ENCODE measurements at places on chromosomes 4 and X.
A peak's percentile ranks its signal among the peaks of the same experiment; 100 is the strongest.

- DNase-seq: no peak
Observed at GRCh38 chr4:108049406-108049805, 59.7 kb downstream of the HADH start.

- DNase-seq: no peak
Observed at GRCh38 chr4:124640022-124640730, 72.4 kb downstream of the ANKRD50 start.

GRCh38 chr4:105276361-105277104 is 129.9 kb downstream of the TET2 start:
- DNase-seq: no peak

DNA sequence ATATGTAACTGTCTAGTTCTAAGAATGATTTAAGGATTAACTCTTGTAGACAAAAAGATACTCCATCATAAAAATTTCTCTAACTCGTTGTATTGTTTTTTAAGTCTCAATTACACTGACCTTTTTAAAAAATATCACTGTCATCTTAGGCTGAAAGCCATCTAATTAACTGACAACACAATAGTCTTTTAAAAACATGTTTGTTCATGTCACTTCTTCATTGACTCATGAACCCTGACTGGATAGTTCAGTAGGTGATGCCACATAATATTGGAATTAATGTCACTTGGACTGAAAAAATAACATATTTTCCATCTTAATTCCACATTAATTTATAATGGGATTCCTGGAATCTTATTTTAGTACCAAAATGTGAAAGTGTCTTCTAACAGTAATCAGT is 179.3 kb downstream of the ADGRL3 start:
- DNase-seq: no peak

DNA sequence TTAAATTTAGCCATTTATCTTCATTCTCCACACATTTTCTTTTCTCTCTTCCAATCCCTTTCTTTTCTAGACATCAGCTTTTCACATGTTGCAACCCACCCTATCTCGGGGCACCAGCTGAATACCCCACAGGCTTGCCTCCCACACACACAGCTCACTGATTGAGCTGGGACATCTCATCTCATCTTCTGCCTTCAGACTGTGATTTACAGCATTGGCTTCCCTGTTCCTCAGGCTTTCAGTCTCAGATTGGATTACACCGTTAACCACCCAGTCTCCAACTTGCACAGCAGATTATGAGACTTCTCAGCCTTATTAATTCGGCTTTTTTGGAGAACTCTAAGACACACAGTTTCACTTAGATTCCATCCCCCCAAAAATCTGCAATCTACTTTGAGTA is 93.7 kb downstream of the PRSS12 start:
- no peak for DNase-seq

- DNase-seq: no peak
Observed at GRCh38 chr4:168522356-168522755, 25.5 kb downstream of the PALLD start.

GRCh38 chr4:176883108-176883550 is 90.4 kb upstream of the VEGFC start:
- DNase-seq: no peak

GRCh38 chr4:158787709-158788475 is 19.1 kb downstream of the FNIP2 start:
- DNase-seq: no peak

DNA sequence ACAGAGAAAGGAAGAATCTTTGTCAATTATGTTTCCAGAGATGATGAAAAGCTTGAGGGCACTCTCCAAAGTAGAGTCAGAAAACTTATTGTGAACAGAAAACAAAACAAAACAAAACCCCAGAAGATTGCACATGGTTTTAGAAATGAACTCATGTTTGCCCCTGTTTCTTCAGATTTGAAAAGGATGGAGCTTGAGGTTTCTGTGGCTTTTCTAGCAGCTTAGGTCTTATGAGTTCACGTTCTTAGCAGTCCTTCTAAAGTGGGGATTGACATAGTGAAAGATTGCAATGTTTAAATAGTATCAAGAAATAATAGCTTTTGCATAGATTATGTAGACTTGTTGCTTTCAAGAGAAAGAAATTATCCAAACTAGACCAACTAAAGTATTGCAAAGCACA is 421.8 kb downstream of the GBA3 start:
- DNase-seq: no peak

- peak; percentile 61 for DNase-seq
Observed at GRCh38 chr4:174522183-174523024, at the start of gene HPGD. TSS of gene HPGD (minus strand) at chr4:174522488. CDS start at chr4:174522451, 37 bp downstream.

DNA sequence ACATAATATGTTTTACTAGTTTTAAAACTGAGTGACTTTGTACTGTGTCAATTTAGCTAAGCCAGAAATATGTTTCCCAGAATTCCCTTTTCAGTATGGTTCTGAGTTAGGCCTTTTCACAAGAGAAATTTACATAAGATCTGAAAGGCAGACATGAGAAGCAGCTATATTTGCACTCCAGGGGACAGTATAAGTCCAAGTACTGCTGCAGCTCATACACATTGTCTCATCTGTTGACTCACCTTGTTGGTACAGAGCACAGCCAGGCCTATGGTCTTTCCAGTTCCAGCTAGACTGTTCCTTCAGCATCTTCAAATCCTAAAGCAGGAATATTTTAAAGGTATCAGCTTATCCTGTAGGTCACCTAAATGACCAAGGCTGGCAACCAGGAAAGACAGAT is 53.5 kb downstream of the BMP3 start:
- no peak for DNase-seq

DNA sequence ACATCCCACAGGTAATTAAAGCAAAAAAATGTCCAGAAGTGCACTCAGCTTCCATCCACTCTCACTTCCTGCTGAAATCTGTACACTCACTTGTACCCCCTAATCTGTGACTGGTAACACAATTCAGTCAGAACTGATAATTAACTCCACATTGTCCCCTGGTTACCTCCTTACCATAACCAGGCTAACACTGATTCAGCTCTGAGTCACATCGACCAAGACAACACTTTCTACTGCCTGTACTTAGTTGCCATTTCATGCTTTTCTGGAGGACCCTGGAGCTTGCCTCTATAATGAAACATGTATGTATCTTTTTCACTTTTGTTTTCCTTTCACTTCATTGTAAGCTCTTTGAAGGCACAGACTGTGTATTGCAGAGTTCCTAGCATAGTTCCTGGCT is 130.9 kb upstream of the GABRG1 start:
- no peak for DNase-seq

DNA sequence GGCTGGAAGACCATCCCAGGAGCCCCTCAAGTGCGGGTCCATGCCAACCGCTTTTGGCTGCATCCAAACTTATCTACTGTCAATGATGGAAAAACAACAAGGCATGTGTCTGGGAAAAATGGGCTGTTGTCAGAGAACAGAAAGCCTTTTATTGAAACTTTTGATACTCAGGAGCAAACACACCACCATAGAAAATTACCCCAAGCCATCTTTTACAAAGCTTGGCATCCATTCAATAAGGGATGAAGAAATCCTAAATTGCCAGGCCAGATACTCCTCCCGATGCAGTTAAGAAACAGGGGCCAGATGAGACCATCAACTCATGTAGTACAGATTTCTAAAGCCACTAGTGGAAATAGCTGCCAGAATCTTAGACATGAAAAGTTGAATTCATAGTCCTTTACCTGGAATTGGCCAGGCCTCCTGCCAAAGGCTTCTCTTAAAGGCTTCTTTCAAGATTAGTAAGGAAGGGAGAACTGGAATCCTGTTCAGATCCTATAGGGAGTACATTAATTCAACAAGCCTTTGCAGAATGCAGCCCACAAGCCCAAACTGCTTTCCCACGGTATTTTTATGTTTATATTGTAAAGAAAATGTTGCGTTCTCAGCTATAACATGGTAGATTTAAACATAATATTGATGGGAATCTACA is 145.4 kb upstream of the MAP3K15 start:
- DNase-seq: no peak

GRCh38 chrX:6325437-6325836 is 96.8 kb upstream of the NLGN4X start:
- DNase-seq: no peak

DNA sequence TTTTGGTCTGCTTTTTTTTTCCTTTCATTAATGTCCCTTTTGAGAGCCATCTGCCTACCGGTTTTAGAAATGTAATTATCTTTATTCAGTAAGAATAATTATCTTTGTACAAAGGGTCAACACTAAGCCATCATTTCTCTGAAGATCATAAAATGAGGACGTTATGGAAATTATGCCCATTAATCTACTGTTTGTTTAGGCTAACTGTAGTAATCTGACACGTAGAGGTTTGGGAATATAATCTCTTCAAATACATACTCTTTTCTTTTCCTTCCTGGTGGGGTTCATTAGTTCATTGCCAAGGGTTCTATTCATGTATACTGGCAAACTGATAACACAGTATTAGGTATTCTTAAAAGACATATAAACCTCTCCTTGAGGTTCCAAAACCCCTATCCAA is 3.8 kb upstream of the HSD17B13 start:
- DNase-seq: no peak

DNA sequence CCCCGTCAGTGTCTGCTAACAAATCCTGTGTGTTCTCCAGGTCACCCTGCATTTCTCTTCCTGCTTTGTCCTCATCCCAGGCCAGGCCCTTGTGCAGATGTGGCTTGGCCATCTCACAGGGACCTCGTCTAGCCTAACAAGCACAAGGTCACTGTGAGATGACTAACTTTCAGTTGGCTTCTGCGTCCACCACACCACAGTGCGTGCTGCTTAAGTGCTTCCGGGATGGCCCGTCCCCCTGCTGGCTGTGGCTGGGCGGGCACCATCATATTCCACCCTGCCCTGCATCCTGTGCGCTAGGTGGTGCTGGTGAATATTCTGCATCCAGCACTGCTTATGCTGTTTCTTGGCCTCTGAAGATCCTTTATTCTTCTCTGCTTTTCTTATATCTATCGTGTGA is 33.8 kb downstream of the RBBP7 start:
- no peak for DNase-seq

- DNase-seq: no peak
Observed at GRCh38 chr4:129899849-129900248, 803.9 kb downstream of the C4orf33 start.

DNA sequence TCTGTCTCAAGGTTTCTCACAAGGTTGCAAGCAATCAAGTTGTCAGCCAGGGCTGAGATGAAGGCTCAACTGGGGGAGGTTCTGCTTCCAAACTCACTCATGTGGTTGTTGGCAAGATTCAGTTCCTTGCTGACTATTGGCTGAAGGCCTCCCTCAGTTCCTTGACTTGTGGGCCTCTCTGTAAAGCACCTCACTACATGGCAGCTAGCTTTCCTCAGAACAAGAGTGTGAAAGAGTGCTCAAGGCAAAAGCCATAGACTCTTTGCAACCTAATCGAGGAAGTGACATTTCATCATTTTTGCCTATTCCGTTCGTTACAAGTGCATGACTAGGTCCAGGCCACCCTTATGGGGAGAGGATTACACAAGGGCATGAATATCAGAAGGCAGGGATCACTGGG is 52.0 kb downstream of the CXorf58 start:
- DNase-seq: no peak

DNA sequence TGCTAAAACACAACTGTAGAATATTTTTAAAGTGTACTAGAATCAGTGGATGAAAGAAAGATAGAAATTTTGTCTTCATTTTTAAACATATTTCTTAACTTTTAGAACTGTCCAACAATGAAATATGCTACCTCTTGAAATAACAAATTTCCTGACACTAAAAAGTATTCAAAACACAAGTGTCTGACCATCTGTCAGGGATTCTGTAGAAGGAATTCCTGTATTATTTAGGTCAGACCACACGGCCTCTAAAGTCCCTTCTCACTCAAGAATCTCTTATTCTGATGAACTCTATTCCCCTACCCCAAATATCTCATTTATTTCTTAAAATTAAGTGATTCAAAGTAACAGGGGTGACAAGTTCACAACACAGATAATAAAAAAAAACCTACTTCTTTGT is 99.1 kb downstream of the MAML3 start:
- no peak for DNase-seq

DNA sequence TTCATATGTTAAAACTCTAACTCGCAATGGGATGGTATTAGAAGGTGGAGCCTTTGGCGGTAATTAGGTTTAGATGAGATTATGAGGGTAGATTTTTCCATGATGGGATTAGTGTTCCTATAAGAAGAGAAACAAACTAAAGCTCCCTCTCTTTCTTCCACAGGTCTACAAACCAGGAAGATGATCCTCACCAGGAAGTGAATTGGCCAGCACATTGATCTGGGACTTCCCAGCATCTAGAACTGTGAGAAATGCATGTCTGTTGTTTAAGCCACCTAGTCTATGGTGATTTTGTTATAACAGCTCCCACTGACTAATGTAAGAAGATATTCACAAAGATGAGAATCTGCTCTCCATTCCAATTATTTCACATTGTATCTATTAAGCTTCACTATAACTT is 2266.9 kb downstream of the PCDH7 start:
- no peak for DNase-seq

DNA sequence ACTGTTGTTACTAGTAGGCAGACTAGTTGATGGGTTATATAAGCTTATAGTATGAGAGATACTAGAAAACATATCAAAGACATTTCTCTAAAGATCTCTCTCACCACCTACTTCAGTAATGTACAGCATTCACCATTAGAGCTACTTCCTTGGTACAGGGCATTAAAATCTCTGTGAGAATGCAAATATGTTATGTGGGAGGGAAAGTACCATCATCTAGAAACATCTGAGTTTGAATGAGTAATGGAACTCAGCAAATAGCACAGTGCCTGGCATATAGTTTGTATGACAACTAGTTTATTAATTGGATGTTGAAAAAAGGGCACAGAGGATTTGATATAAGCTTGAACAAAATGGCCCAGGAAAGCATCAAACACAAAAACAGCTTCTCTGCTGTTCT is 211.1 kb downstream of the GLUD2 start:
- DNase-seq: no peak

GRCh38 chr4:139853309-139853708 is 187.7 kb downstream of the MGST2 start:
- DNase-seq: no peak

DNA sequence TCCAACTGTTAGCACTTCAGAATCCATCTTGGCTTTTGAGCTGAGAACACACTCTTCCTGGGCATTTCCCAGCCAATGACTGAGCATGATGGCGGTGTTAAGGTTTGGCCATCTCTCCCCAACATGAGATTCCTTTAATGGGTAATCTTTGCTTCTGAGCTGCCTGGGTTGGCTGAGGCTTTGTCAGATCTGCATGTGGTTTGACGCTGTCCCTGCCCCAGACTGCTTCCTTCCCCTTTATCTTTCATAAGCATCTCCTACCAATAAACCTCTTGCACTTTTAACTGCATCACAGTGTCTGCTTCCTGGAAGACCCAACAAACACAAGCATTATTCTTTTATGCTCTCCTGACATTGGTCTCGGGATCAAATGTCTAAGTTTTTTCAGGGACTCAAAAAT is 31.5 kb upstream of the DIPK2B start:
- DNase-seq: no peak

DNA sequence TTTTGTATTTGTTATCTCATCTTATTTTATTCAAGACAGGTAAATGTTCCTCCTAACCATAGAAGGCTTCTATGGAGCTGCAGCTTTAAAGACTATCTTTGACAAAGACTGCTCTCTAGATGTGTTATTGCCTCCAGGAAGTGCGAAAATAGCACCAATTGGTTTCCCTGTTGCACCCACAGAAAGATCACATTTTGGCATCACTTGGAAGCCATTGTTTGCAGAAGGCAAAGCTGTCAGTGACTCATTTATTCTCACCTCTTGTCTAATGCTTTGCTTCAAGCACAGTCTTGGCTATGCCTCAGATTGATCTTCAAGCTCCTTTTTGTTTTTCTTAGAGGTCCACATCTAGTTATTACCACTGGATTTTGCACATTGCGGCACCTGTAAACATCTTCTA is 150.3 kb downstream of the PCDH7 start:
- DNase-seq: no peak
